ENCODE measurements at places on chromosomes 5 and 9.

- no peak for DNase-seq
These were observed 800.5 kb downstream of the BRINP1 start for GRCh38 chr9:118568704-118569103.

DNA sequence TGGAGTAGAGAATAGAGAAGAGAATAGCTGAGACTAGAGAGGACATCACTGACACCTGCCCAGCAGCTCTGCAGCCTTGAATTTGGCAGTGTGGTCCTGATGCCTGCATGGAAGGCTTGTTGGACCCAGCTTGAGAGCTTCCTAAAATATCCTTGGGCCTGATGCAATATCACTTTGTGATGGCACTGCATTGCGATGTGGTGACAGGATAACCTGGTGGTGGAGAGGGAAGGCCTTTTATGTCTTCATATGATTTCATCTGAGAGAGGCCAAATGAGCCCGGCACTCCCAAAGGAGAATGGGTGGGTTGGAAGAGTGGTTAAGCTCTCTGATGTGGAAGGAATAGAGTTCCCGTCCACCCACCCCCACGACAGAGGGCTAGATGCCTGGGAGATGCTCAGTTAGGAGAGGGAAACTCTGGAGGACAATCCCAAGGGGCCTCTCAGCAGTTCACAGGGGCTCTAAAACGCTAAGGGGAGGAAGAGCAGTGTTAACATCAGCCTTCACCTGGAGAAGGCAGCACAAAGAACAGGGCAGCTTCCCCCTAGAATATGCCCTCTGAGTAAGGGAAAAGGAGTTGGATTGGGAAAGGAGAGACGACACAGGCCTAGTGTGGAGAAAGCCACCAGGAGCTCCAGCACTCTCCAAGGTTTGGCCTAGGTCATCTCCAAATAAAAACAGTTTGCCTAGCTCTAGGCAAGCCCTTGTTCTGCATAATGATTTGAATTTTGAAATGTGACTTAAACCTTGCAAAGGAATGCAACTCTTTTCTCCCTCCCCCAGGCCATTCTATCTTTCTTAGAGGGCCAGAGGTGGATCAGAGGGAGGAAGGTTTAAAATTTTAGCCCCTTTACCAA, 99.8 kb upstream of the SSBP2 start:
- no peak for DNase-seq

GRCh38 chr5:180208435-180209081, 453 bp downstream of the RASGEF1C start:
- DNase-seq, result no peak

- no peak for DNase-seq
These were observed 31.7 kb upstream of the SCAMP1 start for GRCh38 chr5:78328585-78329173.

GRCh38 chr5:142982821-142983200, 212.6 kb downstream of the ARHGAP26 start:
- DNase-seq, result no peak

GRCh38 chr5:111574311-111574710, 62.0 kb upstream of the STARD4 start:
- no peak for DNase-seq

- DNase-seq, result no peak
These were observed 47.7 kb downstream of the SH3RF2 start for GRCh38 chr5:145984072-145984471.

- DNase-seq, result peak; percentile 96
These were observed at the start of gene MYORG for GRCh38 chr9:34376596-34377403. MYORG (minus strand) TSS chr9:34376898; CDS start chr9:34372943, 3,955 bp downstream.

DNA sequence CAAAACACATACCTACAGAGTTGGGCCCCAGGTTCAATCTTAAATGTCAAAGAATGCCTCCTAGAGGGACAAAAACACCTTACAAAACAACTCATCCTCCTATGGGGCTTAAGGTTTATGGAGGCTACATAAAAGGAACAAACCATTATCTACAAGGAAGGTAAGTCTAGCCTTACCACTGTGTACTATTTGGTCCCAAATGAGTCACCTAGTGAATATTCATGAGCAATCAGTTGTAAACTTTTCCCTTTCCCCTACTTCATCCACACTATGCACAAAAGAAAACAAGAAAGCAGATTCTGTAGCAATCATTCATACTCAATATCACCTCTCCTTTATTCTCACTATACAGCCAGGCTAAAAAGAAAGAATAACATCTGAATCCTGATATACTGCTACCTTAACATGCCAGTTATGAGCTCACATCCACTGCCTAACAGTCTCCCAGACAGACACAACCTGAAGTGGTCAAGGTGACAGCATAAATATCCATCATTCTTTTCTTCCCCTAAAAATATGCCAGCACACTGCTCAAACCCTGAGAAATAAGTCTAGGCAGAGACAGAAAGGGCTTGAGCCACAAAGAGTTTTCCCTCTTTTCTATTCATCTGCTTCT, 6.2 kb downstream of the OXCT1 start:
- DNase-seq, result no peak

GRCh38 chr5:106140101-106140500, 1530.6 kb downstream of the EFNA5 start:
- no peak for DNase-seq

DNA sequence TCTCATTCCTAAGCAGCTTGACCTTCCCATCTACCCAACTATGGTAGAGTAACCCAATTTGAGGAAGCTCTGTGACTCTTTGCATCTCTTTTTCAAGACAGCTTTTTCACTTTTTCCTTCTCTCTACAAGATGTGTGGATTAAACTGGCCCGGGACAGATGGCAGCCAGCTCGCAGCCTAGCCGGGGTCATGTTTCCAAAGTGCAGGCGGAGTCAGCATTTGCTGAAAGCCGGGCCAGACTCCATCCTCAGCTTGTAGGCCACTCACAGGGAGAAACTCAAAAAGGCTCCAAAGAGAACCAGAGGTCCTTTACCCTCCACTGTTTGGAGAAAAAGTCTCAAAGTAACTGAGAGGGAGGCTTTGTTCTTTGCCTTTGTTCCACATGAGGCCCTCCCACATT, 286.8 kb upstream of the PANK3 start:
- no peak for DNase-seq

DNA sequence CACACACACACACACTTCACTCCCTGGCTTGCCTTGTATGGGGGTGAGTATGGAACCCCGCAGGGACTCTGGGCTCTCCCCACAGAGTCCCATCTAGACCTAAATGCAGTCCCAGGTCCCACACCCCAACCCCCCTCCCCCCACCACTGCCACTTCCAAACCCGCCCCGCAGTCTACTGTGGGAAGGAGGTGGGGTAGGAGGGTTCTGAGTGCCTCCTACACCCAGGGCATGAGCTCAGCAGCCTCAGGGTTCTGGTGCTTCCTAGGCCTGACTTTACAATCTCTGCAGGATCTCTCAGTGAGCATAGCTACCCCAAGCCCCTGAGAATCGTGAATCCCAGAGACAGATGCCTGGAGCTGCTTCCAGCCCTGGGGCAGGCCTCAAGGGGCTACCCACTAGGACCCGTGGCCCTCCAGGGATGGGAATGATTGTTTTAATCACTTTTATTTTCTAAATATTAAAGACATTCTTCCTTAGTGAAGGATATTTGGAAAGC, 1.5 kb upstream of the NACC2 start:
- no peak for DNase-seq

Data from NCI-H526 treated with DMSO at 0.1 percent for 48 hours (cell line).